ENCODE measurements at places on chromosomes 6 and 20.
A peak's percentile ranks its signal among the peaks of the same experiment; 100 is the strongest.

DNA sequence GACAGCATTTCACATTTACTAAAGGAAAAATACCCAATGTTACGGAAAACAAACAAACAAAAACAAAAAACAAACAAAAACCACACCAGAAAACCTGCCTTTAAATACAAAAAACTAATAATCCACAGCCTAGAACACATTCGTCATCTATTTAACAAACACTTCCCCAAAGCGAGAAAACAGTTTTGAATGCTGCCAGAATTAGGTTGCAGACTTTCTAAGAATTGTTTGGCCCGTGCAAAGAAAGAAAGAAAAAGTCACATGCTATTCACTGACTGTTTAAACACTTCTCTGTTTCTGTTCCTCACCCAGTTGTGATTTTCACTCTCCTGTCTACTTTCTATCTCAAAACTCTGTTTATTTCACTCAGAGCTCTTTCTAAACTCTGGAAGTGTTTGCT is 52.5 kb downstream of the BCAS1 start:
- DNase-seq, result no peak

GRCh38 chr6:44800171-44800783 is 412.8 kb downstream of the CDC5L start:
- no peak for DNase-seq

- no peak for DNase-seq
Observed at GRCh38 chr6:132499757-132500156, 13.2 kb downstream of the STX7 start.

DNA sequence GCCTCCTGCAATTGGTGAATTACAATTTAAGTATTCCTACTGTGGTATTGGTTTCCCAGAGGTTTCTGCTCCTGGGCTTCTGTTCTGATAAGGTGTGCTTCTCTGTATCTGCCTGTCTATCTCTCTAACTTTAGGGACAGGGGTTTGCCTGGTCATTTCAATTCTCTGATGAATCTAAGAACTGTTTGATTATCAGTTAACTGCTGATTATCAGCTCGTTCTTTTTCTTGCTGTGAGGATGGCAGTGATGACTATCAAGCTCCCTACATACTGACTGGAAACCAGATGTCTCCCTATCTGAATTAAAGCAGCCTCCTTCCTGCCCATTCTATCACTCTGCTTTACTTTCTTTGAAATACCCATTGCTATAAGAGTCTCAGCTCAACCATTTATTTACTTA is 120.5 kb downstream of the INSM1 start:
- no peak for DNase-seq

GRCh38 chr20:40218316-40218969 is 470.6 kb downstream of the MAFB start:
- DNase-seq, result peak; percentile 10

GRCh38 chr6:160027931-160028330 is 59.0 kb downstream of the IGF2R start:
- no peak for DNase-seq

DNA sequence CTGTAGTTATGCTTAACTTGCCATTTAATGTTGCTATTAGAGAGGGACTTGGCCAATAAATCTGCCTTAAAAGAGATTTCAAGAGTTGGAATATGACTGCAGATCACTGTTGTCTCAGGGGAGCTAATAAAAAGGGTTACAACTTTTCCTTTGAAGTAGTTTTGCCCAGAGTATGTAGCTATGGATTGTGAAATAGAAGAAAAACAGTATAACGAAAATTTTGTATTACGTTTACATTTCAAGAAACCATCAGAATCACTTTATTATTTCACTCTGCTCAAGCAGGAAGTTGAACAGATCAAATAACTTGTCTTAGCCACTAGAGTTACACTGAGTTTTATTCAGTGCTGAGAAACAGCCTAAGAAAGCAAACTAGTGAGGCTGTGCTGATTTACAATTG is 3.0 kb upstream of the ZSCAN26 start:
- no peak for DNase-seq

DNA sequence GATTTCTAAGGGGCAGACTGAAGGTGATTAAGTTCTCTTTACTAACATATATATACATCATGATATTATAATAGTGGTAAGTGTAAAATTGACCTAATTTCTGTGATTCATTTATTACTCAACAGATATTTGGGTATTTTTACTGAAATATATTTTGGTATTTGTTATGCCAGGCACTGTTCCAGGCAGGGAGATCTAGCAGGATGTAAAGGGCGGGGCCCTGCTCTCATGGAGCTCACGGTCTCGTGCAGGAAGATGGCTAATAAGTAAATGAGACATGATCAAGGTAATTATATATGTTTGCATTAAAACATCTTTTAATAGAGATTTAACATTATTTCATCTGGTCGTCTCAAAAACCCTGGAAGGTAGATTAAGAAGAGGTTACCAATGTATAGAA is 27.7 kb downstream of the FAM50B start:
- no peak for DNase-seq

- DNase-seq, result peak; percentile 84
Observed at GRCh38 chr20:51985013-51985415, 182.7 kb upstream of the SALL4 start.

GRCh38 chr6:44034391-44034861 is 92.8 kb downstream of the MRPL14 start:
- DNase-seq, result no peak
